ENCODE measurements at places on chromosomes 16 and 17.

- peak; percentile 3 for DNase-seq
These were observed 68.6 kb upstream of the CBX4 start for GRCh38 chr17:79907850-79908249.

DNA sequence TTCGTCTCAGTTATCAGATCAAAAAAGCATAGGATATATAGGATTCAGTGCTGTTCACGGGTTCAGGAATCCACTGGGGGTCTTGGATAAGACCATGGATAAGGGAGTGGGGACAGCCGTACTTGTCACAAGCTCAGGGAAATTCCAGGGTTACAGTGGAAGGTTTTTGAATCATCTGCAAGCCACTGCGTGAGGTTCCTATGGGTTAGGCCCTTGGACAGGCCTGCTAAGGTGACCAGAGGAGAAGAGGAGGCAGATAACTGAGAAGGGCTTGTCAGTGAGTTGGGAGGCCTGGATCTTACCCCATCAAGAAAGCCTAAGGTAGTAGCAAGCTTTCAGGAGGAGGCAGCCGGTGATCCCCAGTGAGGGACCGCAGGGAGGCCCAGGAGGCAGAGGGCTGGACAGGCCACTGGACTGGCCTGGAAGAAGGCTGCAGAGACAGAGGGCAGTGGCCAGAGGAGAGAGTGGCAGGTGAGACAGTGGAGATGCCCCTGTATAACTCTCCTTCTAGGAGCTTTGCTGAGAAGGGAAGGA is 27.3 kb downstream of the NGFR start:
- DNase-seq = no peak

DNA sequence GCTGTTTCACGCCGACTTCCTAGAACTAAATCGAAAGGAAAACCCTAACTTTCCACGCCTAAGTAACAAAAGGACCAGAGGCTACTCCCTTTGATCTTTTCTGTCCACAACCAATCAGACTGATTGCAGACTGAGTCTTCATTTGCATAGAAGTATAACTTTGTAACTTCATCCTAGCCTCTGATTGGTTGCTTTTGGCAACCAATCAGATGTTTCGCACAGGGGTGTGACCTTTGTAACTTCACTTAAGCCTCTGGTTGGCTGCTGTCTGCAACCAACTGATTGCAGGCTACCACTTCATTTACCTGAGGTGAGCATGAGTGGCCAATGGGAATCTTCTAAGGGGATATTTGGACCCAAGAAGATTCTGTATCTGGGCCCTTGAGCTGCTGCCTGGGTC is 17.4 kb upstream of the ICAM2 start:
- no peak for DNase-seq

- DNase-seq = no peak
These were observed 107.2 kb downstream of the PHKB start for GRCh38 chr16:47568351-47568750.

- no peak for DNase-seq
These were observed 8.3 kb upstream of the MPHOSPH6 start for GRCh38 chr16:82178352-82178751.

GRCh38 chr17:77410470-77410869 is 269.7 kb downstream of the SEC14L1 start:
- no peak for DNase-seq

GRCh38 chr17:49978501-49978900 is 9.5 kb downstream of the DLX4 start:
- no peak for DNase-seq

DNA sequence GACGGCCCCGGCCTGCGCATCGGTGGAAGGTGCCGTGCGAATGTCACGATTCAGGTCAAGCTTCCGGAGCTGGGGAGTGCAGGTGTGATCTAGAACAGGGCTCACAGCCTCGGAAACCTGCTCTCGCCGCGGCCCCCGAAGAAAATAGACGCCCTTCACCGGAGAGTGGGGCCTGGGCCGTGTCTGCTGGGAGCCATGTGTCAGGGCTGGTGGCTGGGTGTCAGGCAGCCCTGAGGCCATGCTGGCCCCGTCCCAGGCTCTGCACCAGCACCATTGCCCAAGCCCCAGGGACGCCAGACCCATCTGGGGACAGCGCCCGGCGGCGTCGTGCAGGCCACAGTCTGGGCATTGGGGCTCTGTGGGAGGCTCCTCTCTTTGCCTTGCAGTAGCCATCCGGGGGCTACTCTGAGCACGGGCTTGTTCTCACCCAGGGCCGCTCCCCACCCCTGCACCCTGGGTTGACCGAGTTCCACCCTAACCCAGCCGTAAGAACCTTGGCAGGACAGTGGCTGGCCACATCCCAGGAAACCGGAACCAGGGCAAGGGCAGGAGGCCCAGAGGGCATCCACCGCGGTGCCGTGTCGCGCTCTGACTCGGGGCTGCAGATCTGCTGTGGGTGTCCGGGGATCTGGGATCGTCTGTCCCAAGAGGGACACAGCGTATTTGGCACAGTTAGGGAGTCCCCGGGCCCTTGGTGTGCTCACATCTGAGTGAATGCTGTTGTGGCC is 5.3 kb upstream of the NUDT16L1 start:
- no peak for DNase-seq

DNA sequence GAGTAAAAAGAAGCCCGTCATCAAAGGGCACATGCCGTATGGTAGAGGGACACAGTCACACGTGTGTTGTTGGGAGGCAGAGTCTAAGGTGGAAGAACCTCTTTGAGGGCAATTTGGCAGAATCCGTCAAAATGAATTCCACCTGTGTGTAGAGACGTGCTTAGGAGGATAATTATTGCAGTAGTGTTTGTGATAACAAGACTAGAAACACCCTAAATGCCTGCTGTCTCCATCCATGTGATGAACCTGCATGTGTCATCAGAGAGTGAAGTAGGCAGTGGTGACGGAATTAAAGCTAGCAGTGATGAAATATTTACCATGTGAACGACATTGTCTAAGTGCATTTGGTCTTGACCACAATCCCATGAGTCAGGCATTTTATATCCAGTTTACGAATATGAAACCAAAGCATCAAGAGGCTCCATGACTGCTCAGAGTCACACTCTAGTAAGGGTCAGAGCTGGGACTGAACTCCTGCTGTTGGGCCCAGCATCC is 61.3 kb upstream of the ADORA2B start:
- no peak for DNase-seq

DNA sequence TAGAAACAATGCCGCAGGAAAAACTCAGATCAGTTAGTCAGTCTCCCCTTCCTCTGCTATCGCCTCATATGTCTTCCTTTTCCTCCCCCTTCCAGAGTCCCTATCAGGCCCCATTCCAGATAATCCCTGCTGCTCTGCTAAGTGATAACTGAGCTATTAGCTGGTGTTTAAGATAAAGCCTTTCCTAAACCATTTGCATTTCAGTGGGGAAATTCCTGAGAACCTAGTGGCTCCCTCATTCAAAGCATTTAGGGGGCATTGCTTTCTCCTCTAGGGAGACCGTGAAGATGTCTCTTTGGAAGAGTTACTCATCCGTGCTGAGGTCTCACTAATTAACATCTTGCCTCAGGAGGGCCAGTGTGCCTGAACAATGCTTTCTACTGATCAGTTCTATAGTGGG is 401.6 kb downstream of the NPIPA7 start:
- no peak for DNase-seq

DNA sequence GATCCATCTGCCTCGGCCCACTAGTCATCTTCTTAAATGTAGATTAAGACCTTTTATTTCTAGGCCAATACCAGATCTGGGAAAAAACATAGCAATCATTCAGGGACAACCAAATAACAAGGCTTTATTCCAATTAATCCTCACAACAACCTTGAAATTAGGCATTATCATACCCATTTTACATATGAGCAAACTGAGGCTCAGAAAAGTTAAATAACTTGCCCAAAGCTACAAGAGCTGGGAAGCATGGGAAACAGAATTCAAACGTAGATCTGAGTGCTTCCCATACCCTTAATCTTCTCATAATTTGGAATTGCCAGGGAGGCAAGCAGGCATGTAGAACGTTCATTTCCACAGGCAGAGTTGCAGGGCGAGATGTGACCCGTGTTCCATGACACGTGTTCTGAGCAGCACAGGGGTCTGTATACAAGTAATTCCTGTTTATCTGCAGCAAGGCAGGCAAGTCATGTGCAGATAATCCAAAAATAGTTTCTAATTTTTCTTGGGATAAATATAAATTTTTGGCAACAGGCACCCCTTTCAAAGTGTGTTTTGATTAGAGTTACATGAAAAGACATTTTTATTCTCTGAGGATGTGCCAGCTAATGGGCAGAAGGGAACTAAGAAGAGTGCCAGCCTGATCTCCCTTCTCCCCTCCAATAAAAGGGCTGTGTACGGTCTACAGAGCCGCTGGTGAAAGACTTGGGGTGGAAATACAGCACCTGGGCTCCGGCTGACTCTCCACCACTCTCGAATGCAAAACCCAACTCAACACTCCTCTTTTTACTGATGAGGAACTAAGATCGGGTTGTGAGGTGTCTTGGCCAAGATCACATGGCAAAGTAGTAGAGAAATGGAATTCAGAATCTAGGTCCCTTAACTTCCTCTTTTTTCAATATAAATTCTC is 27.7 kb upstream of the MYOCD start:
- DNase-seq = no peak

DNA sequence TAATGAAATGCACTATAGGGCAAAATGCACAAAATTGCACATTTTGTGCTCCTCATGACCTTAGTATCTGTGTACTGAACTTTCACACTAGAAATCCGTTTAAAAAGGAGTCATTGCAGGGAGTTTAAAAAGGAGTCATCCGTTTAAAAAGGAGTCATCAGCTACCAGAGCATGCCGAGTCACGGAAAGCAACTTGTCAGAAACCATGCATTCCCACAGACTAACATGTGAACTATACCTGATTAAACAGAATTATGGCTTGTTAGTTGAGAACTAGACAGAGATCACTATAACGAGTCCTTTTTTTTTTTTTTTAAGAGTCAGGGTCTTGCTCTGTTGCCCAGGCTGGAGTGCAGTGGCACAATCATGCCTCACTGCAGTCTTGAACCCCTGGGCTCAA is 35.9 kb downstream of the SLC6A4 start:
- DNase-seq = no peak

GRCh38 chr16:71781741-71782140 is 26.9 kb downstream of the AP1G1 start:
- DNase-seq = no peak

DNA sequence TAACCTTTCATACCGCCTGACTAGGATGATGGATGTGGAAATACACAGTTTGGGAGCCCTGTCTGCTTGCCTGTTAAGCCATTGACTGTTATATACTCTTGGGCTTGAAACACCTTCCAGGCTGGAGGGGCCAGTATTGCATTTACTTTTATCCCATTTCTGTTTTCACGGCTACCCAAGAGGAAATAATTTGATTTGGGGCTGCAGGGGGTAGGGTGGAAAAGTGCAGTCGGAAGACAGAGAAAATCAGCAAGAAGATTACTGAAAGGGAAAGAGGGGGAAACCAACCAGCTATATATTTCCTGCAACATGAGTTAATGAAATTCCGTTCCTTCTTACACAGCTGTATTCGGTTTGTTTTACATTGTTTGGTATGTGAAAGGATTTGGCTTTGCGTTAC is 202.5 kb downstream of the CDH13 start:
- DNase-seq = no peak

DNA sequence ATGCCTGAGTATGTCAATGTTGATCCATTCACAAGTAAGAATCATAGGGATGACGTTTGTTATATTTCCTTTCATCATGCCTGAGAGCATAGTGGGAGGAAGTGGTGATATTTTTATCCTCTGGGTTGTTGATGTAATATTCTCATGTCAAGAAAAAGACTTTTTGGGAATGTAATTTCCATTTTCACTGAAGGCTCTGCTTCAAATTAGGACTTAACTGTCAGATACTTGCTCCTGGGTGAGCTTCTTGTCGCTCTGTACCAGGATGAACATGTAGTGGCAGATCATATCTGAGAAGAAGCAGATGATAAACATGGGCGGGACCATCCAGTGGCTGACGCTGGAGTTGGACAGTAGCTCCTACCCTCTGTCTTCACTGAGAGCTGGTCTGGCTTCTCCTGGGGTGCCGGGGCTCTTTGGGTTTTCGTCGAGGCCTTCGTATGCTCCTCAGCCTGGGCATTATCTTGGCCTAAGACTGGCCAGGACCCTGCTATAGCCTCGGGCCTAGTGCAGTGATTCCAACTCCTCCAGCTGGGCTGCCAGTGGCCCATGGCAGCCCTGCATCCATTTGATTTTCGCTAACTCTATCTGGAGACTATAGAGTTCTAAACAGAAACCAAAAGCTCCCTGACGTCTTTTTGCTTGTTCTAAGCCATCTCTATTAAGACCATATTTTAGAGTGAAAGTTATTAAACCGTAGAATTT is 19.7 kb downstream of the CYB5B start:
- DNase-seq = no peak

DNA sequence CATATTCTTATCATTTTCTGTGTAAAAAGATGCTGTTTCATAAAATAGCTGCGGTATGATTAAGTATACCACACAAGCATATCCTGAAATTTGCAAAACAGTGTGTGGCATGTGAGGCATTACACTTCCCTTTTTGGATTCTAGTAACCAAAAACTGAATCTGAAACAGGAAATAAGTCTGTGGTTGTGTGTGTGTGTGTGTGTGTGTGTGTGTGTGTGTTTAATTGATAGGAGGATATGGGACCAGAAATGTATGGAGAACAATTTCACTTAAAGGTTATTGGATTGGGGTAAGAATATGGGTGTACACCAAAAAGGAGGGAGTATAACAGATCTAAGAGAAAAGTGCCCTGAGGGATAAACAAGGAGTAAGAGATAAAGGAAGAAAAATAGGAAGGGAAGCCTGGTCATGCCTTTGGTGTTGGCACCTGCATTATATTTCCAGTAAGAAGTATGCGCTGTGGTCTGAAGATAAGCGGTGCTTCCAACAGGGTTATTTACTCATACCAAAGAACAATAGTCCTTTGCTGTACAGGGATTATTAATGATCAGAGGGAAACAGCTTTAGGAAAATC is 4.0 kb downstream of the LYRM1 start:
- DNase-seq = no peak

- DNase-seq = no peak
These were observed 1491.4 kb upstream of the GOT2 start for GRCh38 chr16:60225541-60225940.

GRCh38 chr16:14375132-14375491 is 254.9 kb downstream of the PARN start:
- no peak for DNase-seq

GRCh38 chr16:83270640-83271039 is 537.1 kb upstream of the HSBP1 start:
- DNase-seq = no peak

- no peak for DNase-seq
These were observed 44.3 kb upstream of the PVALEF start for GRCh38 chr17:81120695-81121621.

- no peak for DNase-seq
These were observed 23.5 kb upstream of the GRIN2A start for GRCh38 chr16:10205688-10206087.

DNA sequence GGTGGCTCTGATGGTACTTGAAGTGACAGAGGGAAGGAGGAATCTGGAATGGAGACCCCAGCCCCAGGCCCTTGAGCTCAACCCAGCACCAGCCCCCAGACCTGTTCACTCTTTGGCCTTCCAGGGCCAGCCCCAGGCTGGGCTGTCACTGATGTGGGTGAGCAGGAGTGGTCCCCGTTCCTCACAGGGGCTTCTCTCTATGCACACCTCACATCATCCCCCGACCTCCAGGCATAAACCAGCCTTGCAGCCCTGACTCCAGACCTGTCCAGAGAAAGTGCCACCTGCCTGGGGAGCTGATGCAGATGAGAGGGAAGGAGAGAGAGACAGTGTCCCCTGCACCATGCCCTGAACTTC is 182.6 kb upstream of the SDK2 start:
- no peak for DNase-seq

Data from NCI-H187 treated with DMSO at 0.1 percent for 48 hours (cell line).